ENCODE measurements at places on chromosomes 5 and 9.

DNA sequence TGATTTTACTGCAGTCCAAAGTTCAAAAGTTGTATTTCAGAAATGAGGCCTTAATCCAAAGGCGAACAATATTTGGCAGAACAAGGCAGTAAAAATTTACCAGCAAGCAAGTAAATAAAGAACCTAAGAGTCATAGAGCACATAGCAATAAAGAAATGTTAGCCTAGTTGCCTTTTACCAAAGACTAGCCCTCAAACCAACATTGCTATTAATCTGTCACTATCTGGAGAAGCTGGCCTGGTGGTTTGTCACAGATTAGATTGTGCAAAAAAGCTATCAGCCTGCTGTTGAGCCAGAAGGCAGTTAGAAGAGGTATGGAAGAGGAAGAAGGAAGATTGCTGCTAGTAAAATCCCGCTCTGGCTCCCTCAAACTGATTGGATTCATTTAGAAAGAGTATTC, 304.7 kb upstream of the KLF4 start:
- DNase-seq, result no peak

GRCh38 chr5:169426784-169427183, 125.8 kb upstream of the SLIT3 start:
- no peak for DNase-seq

- DNase-seq, result no peak
Measured at GRCh38 chr5:107402434-107403227, 268.1 kb downstream of the EFNA5 start.

GRCh38 chr5:126777257-126777974, 480 bp downstream of the LMNB1 start:
- DNase-seq, result no peak

- no peak for DNase-seq
Measured at GRCh38 chr9:105006514-105006913, 78.6 kb upstream of the ABCA1 start.

DNA sequence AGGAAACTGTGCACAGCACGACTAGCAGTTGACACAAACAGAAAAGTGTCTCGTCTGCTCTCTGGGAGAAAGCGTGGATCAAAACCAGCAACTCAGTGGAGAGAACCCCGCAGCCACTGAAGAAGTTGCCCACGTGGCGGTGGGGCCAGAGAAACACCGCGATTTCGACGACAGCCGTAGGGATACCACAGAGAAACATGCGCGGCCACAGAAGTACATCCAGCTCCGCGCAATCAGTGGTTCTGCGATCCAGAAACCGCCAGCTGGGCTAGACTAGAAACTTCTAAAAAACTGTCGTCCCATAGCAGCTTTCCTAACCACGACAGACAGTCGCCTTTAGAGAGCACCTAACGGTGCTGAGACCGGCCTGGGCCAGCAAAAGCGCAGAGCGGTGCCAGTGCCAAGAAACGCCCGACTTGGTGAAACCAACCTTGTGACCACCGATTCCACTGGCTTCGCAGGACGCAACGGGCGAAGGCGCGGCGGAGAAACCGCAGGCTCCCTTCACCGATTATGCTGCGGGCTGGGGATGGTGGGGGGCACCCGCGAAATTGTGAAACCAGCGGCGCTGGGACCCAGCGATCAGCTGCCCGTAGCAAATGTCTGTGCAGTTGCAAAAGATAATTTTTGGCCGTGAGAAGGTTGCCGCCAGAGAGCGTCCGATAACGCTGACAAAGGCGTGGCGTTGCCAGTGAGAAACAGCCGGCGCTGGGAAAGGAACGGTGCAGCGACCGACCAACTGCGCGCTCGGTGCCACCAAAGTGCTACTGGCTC, 2.7 kb upstream of the ANXA2R start:
- DNase-seq, result no peak

GRCh38 chr9:35690614-35691333, 1.0 kb upstream of the TPM2 start:
- DNase-seq, result peak; percentile 74

DNA sequence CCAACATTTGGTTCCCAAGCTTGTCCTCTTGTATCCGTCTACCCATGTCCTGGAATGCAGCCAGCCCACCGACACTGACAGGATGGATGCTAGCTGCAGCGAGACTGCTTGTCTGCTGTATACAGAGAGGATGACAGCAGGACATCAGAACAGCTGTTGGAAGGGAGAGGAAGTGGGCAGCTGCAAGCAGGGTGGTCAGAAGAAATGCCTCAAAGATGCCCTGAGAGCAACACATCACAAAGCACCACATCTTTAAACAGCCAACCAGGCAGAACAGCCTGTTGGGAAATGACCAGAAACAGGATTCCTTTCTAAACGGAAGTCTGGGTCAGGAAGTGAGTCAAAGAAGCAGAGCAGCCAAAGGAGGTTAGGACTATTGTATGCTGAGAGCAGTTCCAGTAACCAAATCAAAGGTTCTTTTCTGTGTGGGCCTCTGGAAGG, 219.1 kb downstream of the NDUFS4 start:
- DNase-seq, result no peak

GRCh38 chr9:84027201-84027600, 46.6 kb downstream of the RMI1 start:
- no peak for DNase-seq

- DNase-seq, result no peak
Measured at GRCh38 chr5:159198063-159199036, 11.0 kb downstream of the RNF145 start.

GRCh38 chr9:92669890-92670708, at the start of gene IPPK:
Gene IPPK (minus strand): TSS chr9:92670131. CDS start chr9:92669988, 143 bp downstream.
- DNase-seq, result peak; percentile 96

DNA sequence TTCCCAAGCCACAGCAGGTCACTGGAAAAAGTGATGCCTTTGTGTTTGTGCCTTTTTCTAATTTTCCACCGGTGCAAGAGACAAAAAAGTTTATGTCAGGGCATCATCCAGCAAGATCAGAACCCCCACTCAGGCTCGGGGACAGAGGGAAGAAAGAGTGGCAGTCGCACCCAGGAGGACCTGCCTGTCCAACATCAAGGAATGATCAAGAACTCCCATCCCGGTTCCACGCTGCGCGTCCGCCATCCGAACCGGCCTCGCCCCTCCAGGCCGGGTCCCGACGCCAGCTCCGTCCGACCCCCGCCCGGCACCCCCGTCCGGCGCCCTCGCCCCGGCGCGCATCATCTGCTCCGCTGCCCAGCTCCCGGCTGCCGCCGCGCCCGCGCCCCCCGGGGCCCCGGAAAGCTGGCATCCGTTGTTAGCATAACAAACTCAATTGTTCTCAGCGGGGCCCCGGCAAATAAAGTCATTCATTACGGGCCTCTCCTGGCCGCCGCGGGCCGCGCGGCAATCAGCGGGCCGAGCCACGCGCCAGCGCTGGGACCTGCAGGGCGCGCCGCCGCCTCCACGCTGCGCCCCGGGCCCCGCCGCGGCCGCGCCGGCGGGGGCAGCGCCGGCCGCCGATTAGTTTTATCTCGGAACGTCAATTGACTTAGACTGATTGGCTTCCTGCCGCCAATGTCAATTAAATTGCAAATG, 48.1 kb downstream of the PAX5 start:
- DNase-seq, result no peak

- no peak for DNase-seq
Measured at GRCh38 chr5:109309326-109310063, 100.3 kb downstream of the PJA2 start.

DNA sequence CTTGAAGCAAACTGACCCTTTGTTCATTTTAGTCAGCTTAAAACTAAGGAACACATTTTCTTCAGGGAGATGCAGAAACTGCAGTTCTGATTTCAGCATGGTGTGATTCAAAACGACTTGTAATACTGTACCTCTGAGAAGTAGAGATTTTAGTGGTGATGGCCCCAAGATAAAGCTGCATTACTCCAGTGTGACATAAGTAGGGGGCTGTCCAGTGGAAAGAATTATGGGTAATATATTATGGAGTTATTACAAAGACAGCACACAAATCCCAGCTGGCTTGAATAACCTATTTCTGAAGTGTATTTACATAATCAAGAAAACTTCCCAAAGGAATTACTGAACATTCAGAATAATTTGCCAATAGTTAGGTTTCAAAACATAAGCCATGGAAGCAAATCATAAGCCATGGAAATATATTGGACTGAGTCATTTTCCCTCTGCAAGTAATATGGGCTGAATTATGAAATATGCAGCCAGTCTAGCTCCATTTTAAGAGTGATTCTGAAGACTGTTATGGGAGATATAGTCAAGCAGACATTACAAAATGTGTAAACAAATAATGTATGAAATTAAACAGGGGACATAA, 133.7 kb upstream of the FBXL17 start:
- no peak for DNase-seq

DNA sequence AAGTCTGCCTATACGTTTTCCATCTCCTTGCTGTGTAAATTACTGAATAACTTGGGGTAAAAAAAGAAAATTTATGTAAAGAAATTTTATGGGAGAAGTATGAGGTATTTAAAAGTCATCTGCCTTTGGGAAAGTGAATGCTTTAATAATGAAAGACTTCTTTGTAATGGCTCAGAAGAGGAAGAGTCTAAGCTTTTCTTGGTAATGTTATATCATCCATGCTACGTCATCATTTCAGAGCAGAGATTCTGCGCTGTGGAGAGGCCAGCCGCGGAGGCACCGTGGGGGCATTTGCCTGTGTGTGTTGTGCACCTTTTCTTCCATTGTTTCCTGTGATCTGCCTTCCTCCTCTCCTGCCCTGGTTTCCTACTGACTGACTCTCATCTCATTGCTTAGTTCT, 78.2 kb downstream of the GOLM1 start:
- DNase-seq, result no peak

DNA sequence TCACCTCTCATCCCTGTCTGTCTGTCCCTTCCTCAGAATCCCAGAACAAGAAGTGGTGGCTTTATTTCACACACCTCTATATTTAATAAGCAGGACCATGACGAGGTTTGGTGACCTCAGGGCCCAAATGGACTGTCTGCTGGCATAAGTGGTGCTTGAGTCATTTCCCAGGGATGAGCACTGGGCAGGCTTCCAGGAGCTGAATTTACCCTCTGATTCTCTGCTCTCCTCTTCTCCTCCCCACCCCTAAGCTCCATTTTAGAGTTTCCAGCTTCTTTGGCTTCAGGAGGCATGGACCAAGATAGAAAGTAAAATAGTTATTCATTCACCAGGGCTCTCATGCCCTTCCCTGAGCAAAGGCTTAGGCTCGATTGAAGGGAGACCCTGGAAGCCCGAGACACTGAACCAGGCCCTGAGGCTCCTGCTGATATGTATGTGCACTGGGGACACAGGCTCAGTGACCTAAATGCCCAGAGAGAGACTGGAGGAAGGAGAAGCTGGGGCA, 69.1 kb downstream of the PPARGC1B start:
- DNase-seq, result peak; percentile 19

GRCh38 chr5:177373806-177374205, 10.4 kb upstream of the SLC34A1 start:
- no peak for DNase-seq

DNA sequence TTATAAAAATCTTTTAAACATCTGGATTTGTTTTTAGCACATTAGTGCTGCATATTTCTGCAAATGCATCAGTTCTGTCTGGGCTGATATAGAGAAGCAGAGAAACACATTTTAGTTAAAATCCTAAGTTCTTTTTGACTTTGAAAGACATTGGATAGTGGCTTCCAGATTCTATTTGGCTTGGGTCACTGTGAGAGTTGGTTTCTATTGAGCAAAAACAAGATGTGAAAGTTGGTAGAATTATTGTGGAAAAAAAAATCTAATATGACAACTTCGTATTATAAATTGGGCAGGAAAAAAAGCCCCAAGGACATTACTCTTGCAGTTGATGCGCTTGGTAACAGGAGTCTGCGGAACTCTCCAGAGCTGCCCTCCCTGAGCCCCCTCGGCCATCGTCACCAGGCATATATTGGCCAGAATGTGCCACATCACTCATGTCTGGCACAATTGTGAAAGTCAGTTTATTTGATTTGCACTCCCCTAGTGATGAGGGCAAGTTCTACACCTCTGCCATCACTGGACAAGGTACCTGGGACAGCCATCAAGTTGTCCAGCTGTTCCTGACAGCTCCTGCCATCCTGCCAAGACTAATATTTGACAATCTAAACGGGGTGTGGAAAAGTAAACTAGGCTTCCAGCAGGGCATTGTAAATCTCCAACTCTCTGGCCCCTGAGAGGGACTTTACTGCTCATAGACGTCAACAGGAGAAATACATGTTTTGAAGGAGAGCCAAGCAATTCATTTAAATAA, 334.5 kb downstream of the TENT4A start:
- DNase-seq, result no peak

GRCh38 chr9:111955048-111955447, 58.4 kb downstream of the UGCG start:
- no peak for DNase-seq

DNA sequence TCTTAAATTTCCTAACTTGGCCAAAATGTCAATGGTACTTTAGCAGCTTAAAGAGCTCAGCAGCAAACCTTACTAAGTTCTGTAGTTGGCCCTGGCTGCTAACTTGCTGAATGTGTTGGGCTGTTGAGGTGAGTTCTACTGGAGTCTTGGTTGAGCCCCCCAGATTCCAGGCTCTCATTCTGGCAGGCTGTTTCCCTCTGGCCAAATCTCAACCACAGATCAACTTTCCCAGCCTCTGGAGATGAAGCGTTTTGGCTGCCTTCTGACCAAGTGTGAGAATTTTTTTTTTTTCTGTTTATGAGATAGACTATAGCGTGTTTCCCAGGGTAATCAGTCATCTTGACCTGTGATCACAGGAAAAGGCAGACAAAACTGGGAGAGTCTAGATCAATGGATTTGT, 343.7 kb downstream of the EBF1 start:
- no peak for DNase-seq

DNA sequence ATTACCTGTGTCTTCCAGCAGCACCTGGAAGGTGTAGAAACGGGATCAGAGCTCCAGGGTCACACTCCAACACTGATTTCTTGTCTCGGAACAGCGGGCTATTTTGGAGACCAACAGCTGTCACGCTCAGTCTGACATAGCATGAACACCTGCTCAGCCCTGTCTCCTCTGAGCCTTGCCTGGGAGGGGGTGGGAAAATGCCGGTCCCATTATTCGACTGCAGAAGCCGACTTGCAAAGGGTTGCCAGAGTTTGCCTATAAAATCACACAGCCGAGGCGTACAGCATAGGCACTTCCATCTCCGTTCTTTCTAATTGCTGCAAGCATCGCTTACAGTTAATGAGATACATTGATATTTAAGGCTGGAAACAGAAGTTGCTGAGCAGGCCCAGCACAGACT, 300.8 kb upstream of the MSX2 start:
- no peak for DNase-seq

GRCh38 chr9:81722277-81722676, 32.9 kb upstream of the TLE1 start:
- DNase-seq, result no peak

DNA sequence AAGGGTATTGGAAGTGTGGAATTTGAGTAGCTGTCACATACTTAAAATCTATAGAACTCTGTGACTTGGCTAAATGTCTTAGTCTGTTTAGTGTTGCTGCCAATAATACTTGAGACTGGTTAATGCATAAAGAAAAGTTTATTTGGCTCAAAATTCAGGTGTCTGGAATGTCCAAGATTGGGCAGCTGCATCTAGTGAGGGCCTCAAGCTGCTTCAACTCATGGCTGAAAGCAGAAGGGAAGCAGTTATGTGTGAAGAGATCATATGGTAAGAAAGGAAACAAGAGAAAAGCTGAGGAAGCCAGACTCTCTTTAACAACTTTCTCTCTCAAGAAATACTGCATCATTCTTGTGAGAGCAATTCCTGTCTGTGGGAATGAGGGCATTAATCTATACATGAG, 1043.3 kb upstream of the CDH6 start:
- no peak for DNase-seq

- no peak for DNase-seq
Measured at GRCh38 chr9:105405514-105406131, 42.2 kb upstream of the FSD1L start.

GRCh38 chr5:77852068-77852513, 76.0 kb upstream of the TBCA start:
- no peak for DNase-seq

- DNase-seq, result no peak
Measured at GRCh38 chr5:58348996-58349728, 110.7 kb downstream of the PLK2 start.
